ENCODE measurements at places on chromosomes 12 and 14.
A peak's percentile ranks its signal among the peaks of the same experiment; 100 is the strongest.

DNA sequence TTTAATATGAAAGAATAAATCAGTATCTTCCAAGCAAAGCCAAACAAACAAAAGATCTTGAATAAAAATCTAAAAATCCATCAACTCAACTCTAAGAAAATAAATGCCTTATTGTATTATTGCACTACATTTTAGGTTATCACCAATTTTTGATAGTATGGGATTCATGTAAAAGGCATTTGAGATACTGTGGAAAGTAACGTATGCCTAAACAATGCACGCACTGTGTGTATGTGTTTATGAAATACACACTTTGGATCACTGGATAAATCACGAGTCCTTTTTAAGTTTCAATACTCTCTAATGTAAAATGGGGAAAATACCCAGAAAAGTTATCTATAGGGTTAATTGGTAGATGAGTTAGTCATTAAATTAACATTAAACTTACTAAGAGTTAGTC, 17.7 kb downstream of the WBP11 start:
- no peak for DNase-seq

DNA sequence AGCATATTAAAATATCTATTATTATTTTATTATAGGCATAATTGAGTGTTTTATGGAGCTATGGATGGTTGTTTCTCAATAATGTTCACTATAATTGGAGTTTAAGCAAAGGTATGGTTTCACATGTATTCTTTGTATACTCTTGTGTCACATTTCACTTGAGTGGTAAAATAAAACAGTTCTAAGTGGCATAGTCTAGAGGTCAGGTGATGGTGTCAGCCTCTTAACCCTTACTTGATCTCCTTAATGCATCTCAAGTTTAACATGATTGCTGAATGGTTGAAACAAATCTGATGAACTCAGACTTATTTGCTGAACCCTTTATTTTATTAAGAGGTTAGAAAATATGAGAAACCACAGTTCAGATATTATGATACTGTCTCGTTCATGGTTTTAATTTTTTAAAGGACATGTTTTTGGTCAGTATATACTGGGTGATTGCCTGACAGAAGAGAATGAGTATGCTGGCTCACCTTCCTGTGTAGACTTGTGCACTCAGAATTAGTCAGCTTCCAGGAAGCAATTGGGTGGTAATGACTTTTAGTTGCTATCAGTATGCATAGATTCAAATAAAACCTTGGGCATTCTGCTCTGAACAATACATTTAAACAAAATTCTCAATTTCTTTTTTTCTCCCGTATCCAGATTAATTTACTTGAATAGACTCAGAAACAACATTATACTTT, 464.6 kb downstream of the PCNX1 start:
- DNase-seq, result peak; percentile 81

GRCh38 chr12:120651821-120652220, 11.4 kb downstream of the CABP1 start:
- peak; percentile 47 for DNase-seq

DNA sequence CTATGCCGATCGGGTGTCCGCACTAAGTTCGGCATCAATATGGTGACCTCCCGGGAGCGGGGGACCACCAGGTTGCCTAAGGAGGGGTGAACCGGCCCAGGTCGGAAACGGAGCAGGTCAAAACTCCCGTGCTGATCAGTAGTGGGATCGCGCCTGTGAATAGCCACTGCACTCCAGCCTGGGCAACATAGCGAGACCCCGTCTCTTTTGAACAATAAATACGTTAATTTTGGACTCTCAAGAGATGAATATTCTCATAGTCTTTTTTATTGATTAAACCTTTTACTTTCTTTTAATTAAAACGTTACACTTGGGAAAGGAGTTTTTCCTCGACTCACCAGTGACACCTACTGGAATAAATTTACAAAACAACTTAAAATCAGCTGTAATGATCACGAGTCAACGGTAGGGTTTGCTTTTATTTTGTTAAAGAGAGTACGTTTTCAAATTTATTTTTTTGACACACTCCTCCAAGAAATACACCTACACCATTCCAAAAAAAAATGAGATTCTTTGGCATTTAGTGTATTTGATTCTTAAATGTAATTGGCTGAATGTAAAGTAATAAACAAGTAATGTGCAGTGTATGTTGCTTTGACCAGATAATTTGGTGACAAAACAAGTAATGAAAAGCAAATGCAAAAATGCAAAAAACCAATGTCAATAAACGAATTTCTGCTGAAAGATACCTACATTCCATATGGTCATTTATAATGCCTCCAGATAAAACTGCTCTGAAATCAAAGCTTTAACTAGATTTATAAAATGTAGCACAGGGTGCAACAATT, 687 bp upstream of the RPS29 start:
- peak; percentile 83 for DNase-seq

DNA sequence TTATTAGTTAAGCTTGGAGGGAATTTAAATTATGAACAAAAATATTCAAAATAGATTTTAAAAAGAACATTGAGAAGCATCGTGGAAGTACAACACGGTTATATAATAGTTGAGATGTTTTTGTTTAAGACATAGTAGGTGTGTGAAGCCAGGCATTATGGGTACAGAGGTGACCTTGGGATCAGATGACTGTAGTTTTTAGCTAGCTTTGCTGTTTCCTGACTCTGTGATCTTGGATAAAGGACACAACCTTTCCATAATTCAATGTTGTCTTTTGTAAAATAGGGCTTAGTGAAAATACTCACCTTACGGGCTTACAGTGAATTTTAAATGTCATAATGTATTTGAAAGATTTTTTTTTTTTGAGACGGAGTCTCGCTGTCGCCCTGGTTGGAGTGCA, 239.7 kb downstream of the SLC2A13 start:
- no peak for DNase-seq
